ENCODE measurements at places on chromosomes 12 and 14.
A peak's percentile ranks its signal among the peaks of the same experiment; 100 is the strongest.

DNA sequence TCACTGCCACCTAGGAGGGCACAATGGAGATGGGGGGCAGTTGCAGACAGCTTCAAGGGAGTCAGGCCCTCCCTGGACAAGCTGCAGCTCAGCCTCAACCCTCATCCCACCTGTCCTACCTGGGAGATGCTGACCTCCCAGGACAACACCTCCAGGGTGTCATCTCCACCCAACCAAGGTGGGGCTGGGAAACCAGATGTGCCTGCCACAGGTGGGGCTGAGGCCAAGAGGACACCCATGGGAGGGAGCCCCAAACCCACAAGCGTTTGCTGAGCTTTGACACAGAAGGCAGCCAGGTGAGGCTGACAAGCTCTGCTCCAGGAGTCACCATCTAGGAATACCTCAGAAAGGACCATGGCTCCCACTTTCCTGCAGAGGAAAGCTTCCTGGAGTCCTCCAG is 31.5 kb downstream of the ZFP36L1 start:
- no peak for DNase-seq

DNA sequence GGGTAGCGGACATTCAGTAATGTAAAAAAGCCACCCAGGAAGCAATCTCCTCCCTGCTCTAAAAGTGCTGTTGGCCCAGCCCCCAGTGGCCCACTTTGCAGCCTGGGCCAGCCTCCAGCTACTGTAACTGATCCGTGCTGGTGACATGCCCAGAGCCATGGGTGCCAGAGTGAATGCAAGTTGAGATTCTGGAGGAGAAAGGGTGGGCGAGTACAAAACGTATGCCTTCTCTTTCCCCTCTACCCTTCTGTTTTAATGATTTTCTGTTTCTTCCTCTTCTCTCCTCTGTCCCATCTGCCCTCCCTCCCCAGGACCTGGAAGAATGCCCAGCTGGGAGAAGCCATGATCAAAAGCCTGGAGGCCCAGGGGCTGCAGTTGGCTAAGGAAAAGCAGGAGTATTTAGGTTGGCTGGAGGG is 16.9 kb downstream of the PLEKHD1 start:
- no peak for DNase-seq

DNA sequence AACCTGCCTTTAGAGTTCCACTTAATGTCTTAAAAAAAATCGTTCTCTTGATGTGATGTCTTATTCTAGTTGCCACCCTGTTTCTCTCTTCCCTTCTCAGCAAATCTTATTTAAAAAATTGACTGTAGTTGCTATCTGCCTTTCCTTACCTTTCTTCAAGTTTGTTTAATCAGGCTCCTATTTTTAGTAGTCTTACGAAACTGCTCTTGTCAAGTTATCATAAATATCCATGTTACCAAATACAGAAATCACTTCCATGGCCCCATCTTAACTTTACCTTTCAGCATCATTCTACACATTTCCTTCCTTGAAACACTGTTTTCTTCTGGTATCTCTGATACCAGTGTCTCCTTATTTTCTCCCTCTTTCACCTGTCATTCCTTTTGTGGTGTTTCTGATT is 227.3 kb downstream of the ERC1 start:
- DNase-seq = no peak

GRCh38 chr14:29037411-29037810 is 270.8 kb downstream of the FOXG1 start:
- DNase-seq = no peak

DNA sequence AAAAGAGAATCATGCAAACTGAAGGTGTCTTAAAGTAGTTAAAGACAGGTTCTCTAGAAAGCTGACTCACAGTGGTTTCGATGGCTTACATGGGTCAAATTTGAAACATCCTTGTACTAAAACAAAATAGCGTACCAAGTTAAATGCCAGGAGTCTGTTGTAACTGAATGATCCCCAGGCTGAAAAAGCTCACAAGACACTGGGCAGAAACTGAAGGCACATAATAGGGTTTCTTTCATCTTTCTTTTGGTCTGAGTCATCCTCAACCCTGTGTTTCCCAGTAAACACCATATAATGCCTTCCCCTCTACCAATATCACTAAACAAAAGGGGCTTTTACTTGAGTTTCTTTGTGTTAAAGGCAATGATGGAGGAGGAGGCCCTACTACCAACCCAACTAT is 12.8 kb downstream of the ZFYVE1 start:
- DNase-seq = peak; percentile 22

DNA sequence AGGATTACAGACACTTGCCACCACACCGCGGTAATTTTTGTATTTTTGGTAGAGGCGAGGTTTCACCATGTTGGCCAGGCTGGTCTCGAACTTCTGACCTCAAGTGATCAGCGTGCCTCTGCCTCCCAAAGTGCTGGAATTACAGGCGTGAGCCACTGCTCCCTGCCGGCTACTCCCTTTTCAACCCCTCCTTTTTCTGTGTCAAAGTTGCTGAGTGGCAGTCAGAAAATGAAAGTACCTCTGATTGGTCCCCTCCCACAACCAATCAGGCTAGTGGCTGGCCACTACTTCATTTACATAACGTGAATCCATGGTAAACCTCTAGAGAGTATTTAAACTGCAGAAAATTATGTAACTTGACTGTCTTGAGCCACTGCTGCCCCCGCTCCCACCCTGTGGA is 5.9 kb downstream of the RESF1 start:
- DNase-seq = no peak

- DNase-seq = no peak
These were observed 84.4 kb downstream of the SLC24A4 start for GRCh38 chr14:92407410-92407809.

DNA sequence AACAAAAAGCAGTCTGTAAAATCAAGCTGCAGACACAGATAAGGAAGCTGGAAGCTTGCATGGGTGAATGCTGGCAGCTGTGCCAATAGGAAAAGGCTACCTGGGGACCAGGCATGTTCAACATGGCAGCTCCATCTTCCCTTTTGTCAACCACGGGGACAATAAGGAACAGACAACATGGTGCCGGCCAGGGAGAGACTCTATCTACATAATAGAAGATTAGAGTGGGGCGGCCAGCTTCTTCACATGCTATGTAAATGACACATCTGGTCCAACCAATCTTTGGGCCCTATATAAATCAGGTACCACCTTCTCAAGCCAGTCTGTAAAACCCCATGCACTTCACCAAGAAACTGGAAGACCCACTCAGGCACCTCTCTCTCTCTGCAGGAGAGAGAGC is 157.6 kb downstream of the SUDS3 start:
- DNase-seq = no peak

- DNase-seq = no peak
These were observed 93.9 kb downstream of the DACT1 start for GRCh38 chr14:58731465-58732293.

- no peak for DNase-seq
These were observed 3.7 kb upstream of the TM9SF1 start for GRCh38 chr14:24198814-24199524.

- no peak for DNase-seq
These were observed 8.5 kb downstream of the RDH12 start for GRCh38 chr14:67710209-67710608.

DNA sequence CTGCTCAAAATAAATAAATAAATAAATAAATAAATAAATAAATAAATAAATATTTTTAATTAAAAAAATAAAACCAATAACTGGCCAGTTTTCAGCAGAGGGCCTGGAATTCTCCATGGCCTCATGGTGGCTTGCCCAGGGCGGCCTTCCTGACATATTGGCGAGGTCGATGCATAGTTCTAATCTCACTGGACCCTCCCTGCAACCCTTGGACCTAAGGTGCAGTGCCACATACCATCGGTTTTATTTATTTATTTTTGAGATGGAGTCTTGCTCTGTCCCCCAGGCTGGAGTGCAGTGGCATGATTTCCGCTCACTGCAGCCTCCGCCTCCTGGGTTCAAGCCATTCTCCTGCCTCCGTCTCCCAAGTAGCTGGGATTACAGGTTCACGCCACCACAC is 3.9 kb upstream of the VSIG10 start:
- DNase-seq = no peak

- no peak for DNase-seq
These were observed 85.0 kb downstream of the PTGER2 start for GRCh38 chr14:52399104-52399503.

DNA sequence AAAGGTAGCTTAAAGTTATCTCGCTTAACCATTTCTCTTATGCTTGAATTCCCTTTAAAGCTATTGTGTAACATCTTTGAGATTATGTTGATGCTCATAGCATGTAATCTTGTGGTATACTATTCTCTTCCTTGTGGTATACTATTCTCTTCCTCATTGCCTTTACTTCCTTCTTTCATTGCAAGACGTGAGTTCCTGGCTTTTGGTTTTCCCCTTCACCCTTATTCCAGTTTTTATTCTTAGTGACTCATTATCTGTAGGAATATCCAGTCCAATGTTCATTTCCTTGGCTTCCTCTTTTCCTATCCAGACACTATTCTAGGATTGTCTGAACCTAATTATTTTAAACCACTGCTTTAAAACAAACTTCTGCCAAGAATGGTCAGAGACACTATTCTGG is 564.0 kb downstream of the CCER1 start:
- DNase-seq = no peak

DNA sequence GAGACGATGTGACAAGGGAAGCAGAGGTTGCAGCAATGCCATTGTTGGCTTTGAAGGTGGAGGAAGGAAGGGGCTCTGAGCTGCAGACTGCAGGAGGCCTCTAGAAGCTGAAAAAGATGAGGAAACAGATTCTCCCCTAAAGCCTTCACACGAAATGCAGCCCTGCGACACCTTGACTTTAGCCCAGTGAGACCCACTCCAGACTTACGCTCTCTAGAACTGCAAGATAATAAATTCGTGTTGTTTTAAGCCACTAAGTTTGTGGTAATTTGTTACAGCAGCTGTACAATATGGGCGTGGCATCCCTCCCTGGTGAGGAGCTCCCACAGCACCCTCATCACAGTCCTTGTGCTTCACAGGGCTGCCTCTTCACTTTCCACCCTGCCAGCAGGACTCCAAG is 53.2 kb downstream of the GOLGA5 start:
- DNase-seq = no peak

DNA sequence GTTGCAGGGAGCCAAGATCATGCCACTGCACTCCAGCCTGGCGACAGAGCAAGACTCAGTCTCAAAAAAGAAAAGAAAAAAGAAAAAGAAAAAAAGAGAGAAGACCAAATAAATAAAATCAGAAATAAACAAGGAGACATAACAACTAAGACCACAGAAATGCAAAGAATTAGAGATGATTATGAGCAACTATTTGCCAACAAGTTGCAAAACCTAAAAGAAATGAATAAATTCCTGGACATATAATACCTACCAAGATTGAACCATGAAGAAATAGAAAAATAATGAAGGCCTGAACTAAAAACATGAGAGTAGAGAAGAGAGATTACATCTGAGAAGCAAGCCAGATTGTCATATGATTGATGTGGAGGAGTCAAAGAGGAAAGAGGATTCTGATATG is 17.6 kb upstream of the EPS8 start:
- DNase-seq = no peak

DNA sequence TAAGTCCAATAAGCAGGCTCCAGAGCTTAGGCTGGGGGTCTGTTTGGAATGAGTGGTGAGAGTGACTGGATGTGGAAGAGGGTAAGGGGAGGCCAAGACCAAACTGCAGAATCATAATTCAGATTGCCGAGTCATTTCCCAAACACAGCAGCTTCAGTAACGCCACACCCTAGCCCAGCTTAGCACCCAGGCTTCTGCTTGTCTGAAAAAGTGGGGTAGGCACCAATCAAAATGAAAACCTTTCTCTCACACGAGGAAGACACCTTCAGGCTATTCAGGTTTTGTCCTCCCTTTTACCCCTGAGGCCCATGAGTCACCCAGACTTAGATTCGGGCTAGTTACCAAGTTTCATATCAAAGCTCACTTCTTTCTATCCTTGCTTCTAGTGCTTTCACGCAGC is 306.1 kb downstream of the DAD1 start:
- no peak for DNase-seq

DNA sequence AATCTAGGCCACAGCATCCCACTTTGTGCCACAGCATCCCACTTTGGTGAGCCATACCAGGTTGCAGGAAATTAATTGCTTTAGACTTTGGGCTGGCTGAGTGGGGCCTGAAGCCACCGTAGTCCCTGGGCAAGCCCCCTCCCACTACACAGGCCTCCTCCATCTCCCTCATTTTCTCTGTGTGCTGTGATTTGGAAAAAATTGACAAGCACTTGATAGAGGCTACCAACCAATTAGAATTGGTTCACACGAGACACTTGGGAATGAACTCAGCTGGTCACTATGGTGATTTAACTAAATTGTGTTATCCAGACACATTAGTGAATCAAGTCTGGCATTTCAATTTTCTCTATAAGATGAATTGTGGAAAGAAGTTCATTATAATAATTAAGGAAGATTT is 481.1 kb downstream of the DIO2 start:
- no peak for DNase-seq

GRCh38 chr12:84813780-84814663 is 98.6 kb downstream of the SLC6A15 start:
- no peak for DNase-seq
